ENCODE measurements at places on chromosomes 1 and 21. TPM values are rescaled to one million over a fixed set of nuclear protein-coding genes. Genes with fewer than 3 reads are reported as not detected.

- DNase-seq = no peak
Observed at GRCh38 chr1:28860332-28861073, 48.5 kb downstream of the OPRD1 start.

Gene LYPD8
- polyA plus RNA-seq = not detected

Gene CTTNBP2NL
- polyA plus RNA-seq = 23.6 TPM

DNA sequence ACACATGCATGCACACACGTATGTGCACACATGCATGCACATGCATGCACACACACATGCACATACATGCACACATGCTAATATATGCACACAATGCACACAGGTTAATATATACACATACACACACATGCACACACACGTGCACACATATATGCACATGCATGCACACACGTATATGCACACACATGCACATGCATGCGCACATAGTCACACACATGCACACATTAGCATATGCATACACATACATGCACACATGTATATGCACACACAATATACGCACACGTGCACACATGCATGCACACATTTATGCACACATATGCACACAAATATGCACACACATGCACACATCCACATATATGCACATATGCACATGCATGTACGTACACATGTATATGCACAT lies 506.8 kb downstream of the MATN1 start:
- DNase-seq = no peak

- no peak for DNase-seq
Observed at GRCh38 chr1:218558271-218558810, 213.2 kb downstream of the TGFB2 start.

Gene EPHB2
- 41.7 TPM for polyA plus RNA-seq

DNA sequence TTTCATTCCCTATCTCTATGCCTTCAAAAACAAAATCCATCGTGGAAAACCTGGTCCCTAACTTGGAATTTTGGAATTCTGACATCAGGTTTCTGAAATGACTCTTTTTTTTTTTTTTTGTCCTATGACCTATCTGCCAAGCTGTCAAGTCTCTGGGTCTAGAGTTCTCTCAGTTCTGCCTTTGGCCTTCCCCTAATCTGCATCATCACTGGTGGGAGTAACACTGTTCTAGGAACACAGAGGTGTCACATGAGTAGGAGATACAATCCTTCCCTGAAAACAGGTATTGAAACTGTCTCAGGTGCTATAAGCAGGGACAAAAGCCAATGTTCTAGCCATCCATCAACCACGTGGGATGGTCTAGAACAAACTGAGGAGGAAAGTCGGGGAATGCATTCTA lies 142.0 kb upstream of the ATP1B1 start:
- no peak for DNase-seq

Gene KRTAP13-2
- polyA plus RNA-seq = not detected

DNA sequence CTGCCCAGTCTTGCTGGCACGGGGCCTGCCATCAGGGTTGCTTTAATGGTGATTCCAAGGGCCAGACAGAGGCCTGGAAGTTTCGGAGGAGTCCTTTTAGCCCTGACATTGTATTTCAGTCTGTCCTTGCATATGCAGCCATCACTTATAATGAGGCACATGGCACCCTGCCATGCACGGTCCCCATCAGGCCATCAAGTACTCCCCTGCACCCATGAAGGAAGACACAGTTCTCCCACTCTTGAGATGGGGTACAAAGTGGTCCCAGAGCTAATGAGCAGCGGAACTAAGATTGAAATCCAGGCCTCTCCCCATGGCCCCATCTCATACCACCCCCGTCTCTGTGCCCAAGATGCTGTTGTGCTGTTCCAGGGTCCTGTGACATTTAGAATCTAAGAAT lies 596.6 kb downstream of the PTPRU start:
- no peak for DNase-seq

DNA sequence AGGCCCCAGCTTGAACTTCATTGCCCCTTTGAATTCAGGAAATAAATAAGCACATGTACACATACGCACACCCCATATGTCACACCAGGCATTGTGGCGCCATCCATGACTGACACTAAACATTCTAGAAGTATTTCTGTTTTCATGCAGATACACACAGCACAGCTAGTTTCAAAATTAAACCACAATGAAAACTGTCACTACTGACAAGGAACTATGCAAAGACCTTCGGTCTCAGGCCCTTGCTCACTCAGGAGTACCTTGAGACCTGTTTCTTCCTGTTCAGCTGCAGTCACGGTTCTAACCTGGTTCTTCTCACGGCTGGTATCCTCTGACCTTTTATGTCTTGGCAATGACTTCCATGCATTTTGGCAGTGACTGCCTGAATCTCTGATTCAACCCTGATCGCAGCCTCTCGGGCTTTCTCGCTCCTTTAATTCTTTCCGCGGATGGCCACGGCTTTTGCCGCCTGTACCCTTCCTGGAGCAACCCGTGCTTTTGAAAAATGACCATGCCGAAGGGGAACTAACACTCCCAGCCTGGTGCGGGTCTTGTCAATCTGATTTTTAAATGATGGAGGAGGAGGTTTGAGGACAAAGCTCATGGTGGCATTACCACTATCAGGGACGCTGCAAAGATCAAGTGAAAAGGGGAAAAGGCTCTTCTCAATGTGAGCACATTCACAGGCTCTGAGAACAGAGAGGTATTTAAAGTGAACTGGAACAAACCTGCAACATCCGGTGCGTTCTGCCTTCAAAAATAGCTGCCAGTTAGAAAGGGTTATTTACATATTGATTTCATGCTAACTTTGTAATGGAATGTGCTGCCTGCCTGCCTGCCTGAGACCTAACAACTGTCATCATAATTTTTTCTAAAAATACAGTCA lies 384.6 kb downstream of the RRAGC start:
- DNase-seq = no peak

- no peak for DNase-seq
Observed at GRCh38 chr21:43956670-43957035, 55.5 kb upstream of the TRAPPC10 start.

- DNase-seq = no peak
Observed at GRCh38 chr1:100565533-100565932, 27.6 kb downstream of the GPR88 start.

Gene FAM3B
- not detected for polyA plus RNA-seq

DNA sequence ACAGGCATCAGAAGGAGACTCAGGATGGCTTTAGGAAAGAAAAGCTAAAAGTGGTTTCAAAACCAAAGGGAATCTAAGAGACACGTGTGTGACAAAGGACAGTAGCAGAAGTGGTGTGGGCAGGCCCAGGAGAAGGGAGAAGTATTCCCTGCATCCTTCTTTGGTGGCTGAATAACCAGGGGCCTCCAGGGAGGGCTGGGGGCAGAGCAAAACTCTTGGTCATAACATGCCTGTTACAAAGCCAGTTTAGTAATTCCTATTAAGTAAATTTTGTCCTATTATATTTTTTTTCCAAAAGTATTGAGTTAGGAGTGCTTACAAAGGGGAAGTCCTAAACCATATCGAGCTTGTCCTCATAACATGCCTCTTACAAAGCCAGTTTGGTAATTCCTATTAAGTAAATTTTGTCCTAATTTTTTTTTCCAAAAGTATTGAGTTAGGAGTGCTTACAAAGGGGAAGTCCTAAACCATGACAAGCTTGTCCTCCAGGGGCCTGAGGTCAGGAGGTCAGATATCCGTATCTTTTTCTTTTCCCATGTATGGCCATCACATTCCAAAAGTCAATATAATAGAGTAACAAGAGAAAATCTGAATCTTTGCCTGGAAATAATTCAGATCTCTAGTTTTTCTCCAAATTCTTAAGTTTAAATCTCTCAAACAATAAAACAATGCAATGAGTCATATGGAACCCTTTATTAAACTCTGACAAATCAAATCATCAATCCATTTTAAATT lies 509.2 kb downstream of the LTN1 start:
- DNase-seq = no peak

Gene LCE1B
- not detected for polyA plus RNA-seq

GRCh38 chr1:194194724-194195123 lies 1008.3 kb upstream of the B3GALT2 start:
- no peak for DNase-seq

DNA sequence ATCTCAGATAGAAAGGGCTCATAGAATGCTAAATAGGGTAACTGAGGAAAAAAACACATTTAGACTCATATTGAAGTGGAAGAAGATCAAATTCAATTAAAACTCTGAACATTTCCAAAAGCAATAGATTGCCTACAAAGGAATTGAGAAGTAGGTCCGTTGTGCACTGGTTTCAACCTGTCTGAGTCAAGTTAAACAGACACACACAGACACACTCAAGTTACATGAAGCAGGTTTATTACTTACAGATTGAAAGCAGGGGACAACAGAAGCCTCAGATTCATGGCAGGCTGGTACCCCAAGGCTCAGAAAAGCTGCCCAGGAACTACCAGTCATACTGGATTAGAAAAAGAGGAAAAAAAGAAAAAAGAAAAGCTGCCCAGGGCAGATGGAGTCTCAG lies 20.7 kb upstream of the S100A2 start:
- no peak for DNase-seq

- DNase-seq = no peak
Observed at GRCh38 chr1:17346046-17346789, 25.8 kb upstream of the PADI6 start.

- no peak for DNase-seq
Observed at GRCh38 chr1:73205294-73205973, 923.1 kb upstream of the NEGR1 start.

Gene CORT
- polyA plus RNA-seq = not detected

- no peak for DNase-seq
Observed at GRCh38 chr1:20640183-20640597, 6.9 kb downstream of the PINK1 start.

- no peak for DNase-seq
Observed at GRCh38 chr21:15679630-15680029, 50.2 kb upstream of the USP25 start.

Gene OR2T35
- not detected for polyA plus RNA-seq

DNA sequence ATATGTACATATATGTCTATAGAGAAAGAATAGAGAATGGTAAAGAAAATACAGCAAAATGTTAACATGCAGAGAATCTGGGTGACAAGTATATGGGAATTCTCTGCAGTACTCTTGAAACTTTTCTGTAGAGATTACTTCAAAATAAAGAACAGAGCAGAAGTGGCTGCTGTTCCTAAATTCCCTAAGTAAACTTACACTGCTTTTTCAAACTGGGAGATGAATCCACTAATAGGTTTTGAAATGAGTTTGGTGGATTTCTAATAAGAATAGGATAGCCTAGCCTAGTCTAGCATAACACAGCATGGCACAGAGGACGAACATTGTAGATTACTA lies 450 bp upstream of the CR2 start:
- DNase-seq = no peak

GRCh38 chr1:28602536-28603439 lies 10.7 kb downstream of the RAB42 start:
- peak; percentile 55 for DNase-seq

Gene FRRS1
- 7.9 TPM for polyA plus RNA-seq

- no peak for DNase-seq
Observed at GRCh38 chr1:174663358-174663757, 215.6 kb downstream of the GPR52 start.

Gene IGFN1
- 0.01 TPM for polyA plus RNA-seq

- DNase-seq = no peak
Observed at GRCh38 chr1:203668401-203668800, 41.8 kb downstream of the ATP2B4 start.

DNA sequence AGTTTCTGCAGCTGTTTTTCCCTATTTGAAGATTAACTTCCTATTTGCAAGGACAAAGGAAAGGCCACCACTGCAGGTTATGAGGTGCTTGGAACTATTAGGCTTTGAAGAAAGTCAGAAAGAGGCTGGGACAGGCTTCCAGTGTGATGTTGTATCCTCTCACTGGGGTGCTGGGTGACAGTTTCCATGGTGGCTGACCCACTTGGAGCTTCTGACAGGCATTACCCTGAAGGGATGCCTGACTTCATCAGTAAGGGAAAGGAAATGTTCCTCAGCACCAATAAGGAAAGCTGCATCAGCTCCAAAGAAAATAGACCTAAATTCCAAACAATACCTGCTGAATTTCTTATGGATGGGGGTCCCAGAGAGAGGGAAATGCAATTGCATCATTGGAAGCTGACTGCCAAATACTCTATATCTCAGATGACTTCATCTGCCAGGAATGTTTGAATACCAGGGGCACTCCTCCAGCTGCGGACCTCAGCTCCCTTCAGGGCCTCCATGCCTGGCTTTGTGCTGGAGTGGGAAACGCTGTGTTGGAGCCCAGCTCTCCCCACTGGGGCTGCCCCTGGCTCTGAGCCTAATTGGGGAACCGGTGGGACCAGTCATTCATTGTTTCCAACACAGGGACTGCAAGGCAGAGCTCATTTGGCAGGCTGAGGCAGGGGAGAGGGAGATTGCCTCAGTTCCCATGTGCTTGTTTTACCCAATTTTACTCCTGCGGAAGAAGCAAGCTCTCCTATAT lies 76.6 kb downstream of the RGL1 start:
- peak; percentile 56 for DNase-seq

DNA sequence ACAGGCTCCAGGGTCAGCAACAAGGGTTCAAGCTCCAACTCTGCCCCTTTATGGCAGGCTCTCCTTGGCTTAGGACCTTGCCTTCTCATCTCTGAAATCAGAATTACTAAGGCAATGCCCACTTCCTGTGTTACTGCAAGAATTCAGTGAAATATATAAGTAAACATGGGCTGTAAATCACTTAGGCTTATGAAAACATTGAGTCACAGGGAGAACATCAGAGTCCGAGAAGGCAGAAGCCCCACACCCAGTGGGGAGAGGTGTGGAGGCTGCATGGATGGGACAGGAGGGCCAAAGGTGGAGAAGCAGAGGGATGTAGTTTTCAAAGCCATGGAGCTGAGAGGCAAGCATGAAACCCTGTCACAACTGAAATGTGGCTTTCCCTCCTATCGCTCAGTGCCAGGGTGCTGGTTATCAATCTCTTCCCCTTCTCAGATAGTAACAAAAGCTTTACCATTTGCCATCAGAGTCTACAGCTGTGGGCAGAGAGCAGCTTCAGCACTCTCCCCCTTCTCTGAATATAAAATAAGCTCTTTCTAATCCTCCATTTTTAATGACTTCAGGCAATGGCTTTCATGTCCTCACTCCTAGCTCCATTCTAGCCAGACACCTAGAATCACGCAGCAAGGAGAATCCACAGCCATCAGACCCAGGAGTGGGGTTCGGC lies 3.4 kb downstream of the RGS8 start:
- no peak for DNase-seq

Gene USH2A
- polyA plus RNA-seq = 0.01 TPM

GRCh38 chr1:166127003-166127402 lies 39.8 kb downstream of the FAM78B start:
- DNase-seq = no peak

GRCh38 chr1:240811256-240811655 lies 199.3 kb upstream of the GREM2 start:
- DNase-seq = no peak

Gene C1orf116
- polyA plus RNA-seq = not detected
